Common myeloid progenitor, CD34-positive (primary cell): ENCODE measurements at places on chromosomes 6 and 20.

GRCh38 chr20:18628330-18628920, 40.6 kb downstream of the DTD1 start:
- DNase-seq, result no peak

DNA sequence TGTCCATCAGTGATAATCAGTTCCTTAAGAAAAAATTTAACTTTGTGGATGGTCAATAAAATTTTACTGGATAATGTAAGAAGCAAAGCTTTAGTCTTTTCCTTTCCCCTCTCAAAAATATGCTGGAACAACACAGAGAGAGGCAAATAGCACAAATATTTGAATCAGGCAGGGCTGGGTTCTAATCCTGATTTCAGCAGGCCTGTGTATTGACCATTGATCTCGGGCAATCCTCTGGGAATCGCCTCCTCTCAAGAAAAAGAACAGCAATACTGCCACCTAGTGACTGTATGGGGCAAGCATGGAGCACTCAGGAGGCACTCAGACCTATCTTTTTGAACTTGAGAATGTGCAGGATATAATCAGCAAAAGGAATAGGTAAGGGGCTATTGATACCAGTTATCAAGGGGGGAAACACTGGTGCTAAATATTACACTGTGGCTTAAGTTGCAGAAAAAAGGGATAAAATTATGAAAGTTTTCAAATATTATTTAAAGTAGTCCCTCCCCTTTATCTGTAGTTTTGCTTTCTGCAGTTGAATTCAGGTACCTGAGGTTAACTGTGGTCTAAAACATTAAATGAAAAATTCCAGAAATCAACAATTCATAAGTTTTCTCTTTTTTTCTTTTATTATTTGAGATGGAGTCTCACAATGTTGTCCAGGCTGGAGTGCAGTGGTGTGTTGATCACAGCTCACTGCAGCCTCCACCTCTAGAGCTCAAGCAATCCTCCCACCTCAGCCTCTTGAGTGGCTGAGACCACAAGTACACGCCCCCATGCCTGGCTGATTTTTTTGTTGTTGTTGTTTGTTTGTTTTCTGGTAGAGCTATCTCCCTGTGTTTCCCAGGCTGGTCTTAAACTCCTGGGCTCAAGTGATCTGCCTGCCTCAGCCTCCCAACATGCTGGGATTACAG, 91.8 kb upstream of the NHSL1 start:
- DNase-seq, result peak; percentile 49

- DNase-seq, result no peak
These were observed 308.3 kb upstream of the ADGRB3 start for GRCh38 chr6:68326762-68327161.

GRCh38 chr20:52105442-52106422, 85.8 kb downstream of the ZFP64 start:
- DNase-seq, result no peak

DNA sequence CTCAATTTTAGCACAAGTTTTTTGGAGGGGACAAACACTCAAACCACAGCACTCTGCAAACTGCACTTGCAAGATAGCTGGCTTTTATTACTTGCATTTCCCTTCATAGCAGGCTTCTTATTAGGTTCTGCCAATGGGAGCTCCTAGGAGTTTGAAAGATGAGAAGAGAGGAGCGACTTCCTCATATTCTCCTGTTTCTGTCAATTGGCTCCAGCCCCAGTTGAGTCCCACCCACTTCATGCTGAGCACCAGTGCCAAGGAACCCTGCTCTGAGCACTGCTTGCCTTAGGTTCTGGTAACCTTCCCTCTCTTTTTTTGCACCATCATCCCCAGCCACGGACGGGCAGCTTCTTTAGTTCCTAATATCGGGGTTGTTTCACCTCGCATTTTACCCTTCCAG, 67.9 kb downstream of the PSMB1 start:
- no peak for DNase-seq

- DNase-seq, result no peak
These were observed 50.2 kb upstream of the ELOVL5 start for GRCh38 chr6:53399027-53399344.

GRCh38 chr6:144845186-144845585, 560.1 kb downstream of the UTRN start:
- DNase-seq, result no peak

- no peak for DNase-seq
These were observed 143.6 kb downstream of the BMP7 start for GRCh38 chr20:57122536-57123489.
